SJCRH30 (cell line): ENCODE measurements at places on chromosomes 2 and 18. TPM values are rescaled to one million over a fixed set of nuclear protein-coding genes. Genes with fewer than 3 reads are reported as not detected.

The KIAA1328 gene
- 3.3 and 5.5 TPM in 2 replicates for total RNA-seq

The EVX2 gene
- total RNA-seq, result not detected in 2 replicates

The SULT1C4 gene
- total RNA-seq, result 1.6 and 2.4 TPM in 2 replicates

The PROKR1 gene
- 0.03 TPM in 1 of 2 replicates, not detected in the other for total RNA-seq

The ACADL gene
- 1.2 and 1.6 TPM in 2 replicates for total RNA-seq

The VWA3B gene
- total RNA-seq, result not detected in 2 replicates

The GCC2 gene
- total RNA-seq, result 19.0 and 29.1 TPM in 2 replicates

The STON1 gene
- 12.5 and 13.7 TPM in 2 replicates for total RNA-seq

DNA sequence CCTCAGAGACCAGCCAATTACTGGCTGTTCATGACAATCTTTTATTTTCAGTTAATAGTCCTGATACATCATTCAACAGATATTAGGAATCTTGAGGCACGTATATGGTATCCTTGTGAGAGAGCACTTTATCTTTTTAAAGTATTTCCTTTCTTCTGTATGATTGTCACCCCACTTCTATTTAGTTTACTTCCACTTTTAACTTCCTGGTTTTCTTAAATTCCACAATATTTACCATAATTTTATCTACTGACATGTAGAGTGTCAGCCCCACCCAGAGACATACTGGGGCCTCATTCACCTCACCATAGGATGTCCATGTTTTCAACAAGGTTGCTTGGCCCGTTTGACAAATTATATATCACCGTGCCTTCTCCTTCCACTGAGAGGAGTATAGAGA is 182.9 kb upstream of the ID2 start:
- DNase-seq, result no peak

GRCh38 chr18:74281980-74282754 is 9.6 kb downstream of the CYB5A start:
- no peak for DNase-seq

DNA sequence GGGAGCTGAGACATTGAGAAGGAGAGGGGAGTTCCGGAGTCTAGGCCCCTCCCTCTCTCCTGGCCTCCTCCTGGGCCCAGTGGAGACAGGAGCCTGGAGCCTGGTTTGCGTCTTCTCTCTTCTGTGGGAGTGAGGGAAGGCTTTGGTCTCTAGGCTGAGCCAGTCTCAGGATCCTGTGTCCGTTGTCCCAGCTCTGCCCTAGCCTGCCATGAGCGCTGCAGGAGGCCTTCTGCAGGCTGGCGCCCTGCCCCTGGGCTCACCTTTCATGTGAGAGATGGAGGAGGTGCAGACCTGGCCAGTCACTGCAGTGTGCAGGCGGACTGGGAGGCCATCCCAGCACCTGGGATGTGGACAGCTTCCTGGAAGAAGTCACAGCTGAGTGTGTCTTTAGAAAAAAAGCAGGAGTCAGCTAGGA is 8.7 kb downstream of the IMPA2 start:
- DNase-seq, result no peak

- no peak for DNase-seq
Observed at GRCh38 chr18:6712401-6712800, 17.1 kb upstream of the ARHGAP28 start.

DNA sequence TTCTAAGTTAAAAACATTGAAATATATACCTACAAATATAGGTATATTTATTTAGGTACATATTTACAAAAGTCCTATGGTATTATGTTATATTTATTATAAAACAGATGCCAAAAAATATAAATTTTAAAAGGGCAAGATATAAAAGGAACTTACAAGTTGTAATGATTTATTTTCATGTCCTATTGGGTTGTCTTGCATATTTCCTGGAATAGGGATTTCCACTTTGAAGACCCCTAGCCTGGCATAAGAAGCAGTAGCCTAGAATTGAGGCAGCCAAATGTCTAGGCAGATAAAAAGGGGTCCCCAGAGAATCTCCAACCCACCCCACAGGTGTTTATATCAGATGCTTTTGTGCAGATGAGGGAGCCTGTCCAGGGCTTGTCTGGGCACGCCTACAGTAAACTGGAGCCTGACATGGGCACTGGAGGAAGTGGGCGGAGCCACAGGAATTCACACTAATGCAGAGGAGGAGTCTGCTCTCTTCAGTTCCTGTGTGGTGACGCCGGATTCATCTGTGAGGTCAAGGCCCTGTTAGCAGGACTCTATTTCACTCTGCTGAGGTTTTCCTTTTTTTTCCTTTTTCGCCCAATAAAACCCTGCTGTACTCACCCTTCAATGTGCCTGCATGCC is 1088.9 kb upstream of the PIK3C3 start:
- peak; percentile 33 for DNase-seq

GRCh38 chr18:57461652-57462269 is 26.6 kb downstream of the ONECUT2 start:
- no peak for DNase-seq

GRCh38 chr18:77118256-77119090 is 14.1 kb downstream of the MBP start:
- no peak for DNase-seq

- DNase-seq, result no peak
Observed at GRCh38 chr2:16016282-16016681, 75.9 kb downstream of the MYCN start.

DNA sequence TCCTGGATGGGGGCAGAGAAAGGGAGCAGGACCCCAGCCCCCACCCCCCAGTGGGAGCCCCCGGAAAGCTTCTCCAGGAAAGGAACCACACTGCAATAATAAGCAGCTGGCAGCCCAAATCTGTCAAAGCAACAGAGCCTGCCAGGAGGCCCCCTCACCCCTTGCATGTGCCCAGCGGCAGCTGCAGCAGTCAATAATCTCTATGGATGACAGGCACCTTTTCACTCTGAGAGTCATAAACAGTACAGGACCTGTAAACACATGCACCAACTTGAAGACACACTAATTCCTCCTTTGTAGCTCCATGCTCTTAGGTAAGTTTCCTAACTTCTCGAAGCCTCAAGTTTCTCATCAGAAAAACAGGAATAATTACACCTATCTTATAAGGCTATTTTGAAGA is 26.2 kb upstream of the KDM3A start:
- peak; percentile 93 for DNase-seq

- peak; percentile 84 for DNase-seq
Observed at GRCh38 chr2:22894761-22895160, 490.2 kb upstream of the KLHL29 start.

- DNase-seq, result no peak
Observed at GRCh38 chr2:6855860-6856547, 9.7 kb downstream of the CMPK2 start.

- DNase-seq, result no peak
Observed at GRCh38 chr2:71526141-71526540, 72.8 kb downstream of the DYSF start.

GRCh38 chr2:190881084-190881597 is 520 bp downstream of the GLS start:
- DNase-seq, result no peak

DNA sequence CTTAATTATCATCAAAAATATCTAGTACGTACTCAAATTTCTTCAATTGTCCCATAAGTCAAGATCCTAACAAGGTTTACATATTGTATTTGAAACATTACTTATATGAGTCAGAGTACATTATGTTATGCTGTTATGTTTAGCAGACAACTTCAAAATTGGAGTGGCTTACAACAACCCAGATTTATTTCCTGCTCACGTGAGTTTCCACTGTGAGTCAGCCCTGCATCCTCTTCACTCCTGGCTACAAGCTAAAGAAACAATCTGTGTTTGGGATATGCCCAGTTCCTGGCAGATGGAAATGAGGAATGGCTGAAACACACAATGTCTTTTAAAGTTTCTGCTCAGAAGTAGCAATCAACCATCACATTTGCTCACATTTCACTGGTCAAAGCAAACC is 31.5 kb upstream of the TANC1 start:
- DNase-seq, result no peak
